ENCODE measurements at places on chromosomes 5 and 9.

DNA sequence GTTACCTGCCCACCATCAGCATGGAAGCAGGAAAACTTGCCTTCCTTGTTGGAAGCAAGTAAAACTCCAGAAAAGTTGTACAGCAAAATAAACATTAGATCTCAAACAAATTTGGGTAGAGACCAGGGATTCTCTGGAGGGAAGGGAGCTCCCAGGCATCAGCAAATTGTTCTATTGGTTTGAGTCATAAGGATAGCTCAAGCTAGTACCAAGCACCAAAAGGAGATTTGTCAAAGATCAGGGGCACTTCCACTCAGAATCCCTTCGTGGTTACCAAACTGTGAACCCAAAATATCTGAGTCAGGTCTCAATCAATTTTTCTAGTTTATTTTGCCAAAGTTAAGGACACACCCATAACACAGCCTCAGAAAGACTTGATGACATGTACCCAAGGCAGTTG, 37.8 kb downstream of the DNAJB5 start:
- no peak for DNase-seq

- no peak for DNase-seq
These were observed 15.8 kb downstream of the ERCC8 start for GRCh38 chr5:60929024-60929423.

GRCh38 chr9:18297056-18297841, 176.7 kb upstream of the ADAMTSL1 start:
- DNase-seq = no peak

- no peak for DNase-seq
These were observed 88.0 kb downstream of the GPR21 start for GRCh38 chr9:123121457-123121856.

GRCh38 chr5:56350011-56350596, 117.0 kb upstream of the ANKRD55 start:
- DNase-seq = no peak

GRCh38 chr5:73672132-73672531, 46.1 kb downstream of the ARHGEF28 start:
- no peak for DNase-seq

DNA sequence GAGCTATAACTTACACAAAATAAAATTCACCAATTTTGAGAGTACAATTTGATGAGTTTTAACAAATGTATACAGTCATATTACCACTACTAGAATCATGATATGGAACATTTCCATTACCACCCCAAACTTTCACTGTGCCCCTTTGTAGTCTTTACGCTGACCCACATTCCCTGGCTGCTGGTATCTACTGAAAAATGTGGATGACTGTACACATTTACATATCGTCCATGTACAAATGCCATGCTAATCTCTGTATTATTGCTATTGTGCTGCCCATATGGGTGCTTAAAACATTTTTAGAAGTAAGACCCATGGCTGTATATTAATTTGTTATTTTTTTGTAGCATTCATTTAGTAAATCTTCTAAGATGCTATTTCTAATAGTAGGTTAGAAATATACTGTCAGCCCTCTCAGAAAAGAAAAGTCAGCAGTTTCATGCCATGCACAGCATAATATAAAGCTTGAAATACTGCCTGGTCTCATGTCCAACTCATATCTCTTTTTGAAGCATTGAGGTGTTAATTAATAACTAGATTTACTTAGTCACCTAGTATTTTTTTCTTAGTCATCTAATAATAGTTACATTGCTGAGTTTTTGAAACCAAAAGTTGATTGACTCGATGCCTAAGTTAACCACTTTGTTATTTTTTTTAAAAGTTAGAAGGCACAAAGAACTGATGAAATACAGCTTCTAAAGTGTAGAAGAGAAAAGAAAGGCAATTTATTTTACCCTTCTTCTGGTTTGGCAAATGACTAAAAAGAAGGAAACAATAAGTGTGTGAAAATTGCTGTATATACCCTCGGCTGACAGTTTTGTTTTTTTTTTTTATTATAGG, 188.3 kb upstream of the MEF2C start:
- no peak for DNase-seq

GRCh38 chr5:87361536-87362213, 51.1 kb downstream of the CCNH start:
- DNase-seq = no peak

DNA sequence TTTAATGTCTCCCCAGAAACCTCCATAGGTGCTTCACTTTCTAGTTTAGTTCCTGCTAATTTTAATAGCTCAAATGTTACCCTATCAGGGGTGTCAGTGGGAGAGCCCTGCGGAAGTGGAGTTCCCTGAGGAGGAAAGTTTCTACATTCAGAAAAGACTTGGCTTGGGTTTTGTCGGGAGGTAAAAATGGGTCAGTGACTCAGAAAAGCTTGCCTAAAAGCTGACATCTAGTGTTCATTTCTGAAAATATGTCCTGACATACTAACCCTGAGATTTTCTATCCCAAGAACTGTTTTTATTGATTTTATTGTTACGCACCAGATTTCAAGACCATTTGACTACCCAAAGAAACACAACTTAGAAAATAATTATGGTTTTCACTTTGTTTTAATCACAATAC, 40.9 kb upstream of the GLDC start:
- DNase-seq = peak; percentile 15

DNA sequence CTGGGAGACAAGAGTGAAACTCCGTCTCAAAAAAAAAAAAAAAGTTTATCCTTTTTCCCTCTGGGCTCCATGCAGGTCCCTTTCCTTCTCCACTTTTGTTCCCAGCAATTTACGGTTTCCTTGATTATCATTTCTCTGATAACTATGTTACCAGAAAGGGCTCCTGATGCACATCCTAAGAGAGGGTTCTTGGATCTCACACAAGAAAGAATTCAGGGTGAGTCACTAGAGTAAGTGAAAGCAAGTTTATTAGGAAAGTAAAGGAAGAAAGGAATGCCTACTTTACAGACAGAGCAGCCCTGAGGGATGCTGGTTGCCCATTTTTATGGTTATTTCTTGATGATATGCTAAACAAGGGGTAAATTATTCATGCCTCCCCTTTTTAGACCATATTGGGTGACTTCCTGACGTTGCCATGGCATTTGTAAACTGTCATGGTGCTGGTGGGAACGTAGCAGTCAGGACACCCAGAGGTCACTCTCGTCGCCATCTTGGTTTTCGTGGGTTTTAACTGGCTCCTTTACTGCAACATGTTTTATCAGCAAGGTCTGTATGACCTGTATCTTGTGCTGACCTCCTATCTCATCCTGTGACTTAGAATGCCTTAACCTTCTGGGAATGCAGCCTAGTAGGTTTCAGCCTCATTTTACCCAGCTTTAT, 13.5 kb upstream of the MELK start:
- no peak for DNase-seq

DNA sequence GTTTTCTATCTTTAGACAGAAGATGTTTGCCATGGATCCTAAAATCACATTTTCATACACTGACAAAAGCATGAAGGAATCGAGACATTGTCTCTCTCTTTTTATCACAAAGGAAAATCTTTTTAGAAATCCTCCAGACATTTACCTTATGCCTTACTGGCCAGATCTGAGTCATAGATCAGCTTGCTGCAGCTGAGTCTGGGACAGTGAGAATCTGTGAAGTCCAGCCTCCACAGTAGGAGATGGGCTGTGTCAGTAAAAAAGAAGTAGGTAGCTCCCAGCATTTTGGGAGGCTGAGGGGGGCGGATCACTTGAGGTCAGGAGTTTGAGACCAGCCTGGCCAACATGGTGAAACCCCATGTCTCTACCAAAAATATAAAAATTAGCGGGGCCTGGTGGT, 333.4 kb upstream of the ZNF462 start:
- no peak for DNase-seq

DNA sequence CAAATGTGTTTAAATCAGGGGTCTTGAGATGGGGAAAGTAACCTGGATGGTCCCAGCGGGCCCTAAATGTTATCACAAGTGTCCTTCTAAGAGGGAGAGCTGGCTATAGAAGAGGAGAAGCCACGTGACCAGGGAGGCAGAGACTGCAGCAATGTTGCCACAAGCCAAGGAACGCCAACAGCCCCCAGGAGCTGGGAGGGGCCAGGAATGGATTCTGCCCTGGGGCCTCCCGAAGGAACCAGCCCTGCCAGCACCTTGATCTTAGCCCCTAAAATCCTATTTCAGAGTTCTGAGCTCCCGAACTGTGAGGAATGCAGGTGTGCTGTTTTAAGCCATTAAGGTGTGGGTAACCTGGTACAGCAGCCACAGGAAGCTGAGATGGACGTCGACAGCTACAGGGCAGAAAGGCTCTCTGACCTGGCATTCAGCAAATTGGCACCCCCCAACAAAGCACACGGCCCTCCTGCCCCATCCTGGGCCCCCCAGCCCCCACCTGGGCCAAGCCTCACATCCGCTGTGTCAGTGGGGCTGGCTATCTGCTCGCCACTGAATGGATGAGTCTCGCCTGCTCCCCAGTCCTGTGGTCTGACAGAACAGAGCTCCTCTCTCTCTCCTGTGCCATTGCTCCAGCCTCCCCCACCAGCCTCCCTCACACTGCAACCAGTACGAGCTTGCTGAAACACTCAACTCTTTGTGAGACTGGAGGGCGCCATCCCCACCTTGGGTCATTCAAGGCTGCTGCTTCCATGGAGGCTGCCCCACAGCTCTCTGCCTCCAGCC, 78.8 kb downstream of the ADAMTS2 start:
- DNase-seq = no peak

- DNase-seq = no peak
These were observed 50.0 kb downstream of the DMXL1 start for GRCh38 chr5:119120893-119121292.

DNA sequence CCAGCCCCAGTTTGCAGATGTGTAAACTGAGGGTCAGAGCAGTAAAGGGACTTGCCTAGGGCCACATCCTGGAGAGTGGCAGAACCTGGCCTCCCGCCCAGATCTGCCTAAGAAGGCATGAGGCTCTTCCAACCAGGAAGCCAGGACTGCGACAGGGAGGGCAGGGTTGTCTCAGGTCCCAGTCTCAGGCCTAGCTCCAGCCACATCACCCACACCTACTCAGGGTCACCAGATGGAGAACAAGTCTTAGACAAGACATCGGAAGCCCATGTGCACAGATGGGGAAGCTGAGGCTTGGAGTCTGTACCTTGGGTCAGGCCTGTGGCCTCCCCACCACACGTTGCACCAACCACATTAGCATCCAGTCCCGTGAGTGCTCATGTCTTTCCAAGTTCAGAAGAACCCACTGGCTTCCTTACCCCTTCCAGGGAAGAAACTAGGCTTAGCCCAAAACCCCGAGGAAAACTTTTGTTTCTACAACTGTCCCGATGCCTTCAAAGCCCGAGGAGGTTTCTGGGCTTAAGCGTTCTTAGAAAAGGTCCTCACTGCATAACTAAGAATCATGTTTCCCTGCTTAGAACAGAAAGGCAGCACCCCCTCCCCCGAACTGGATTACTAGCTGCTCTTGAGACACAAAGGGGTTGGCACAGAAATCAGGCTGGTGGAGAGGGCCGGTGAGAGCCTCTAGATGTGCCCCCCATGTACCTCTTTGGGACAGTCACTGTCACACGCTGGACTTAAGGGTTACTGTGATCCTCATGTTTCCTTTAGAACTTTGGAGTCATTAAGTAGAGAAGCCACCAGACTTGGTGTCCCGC, 2.2 kb downstream of the FAM78A start:
- DNase-seq = no peak

GRCh38 chr9:84393266-84393950, 52.9 kb upstream of the SLC28A3 start:
- no peak for DNase-seq

- DNase-seq = no peak
These were observed 6.0 kb downstream of the IPPK start for GRCh38 chr9:92663951-92664350.

- no peak for DNase-seq
These were observed 46.5 kb downstream of the ZNF474 start for GRCh38 chr5:122175852-122176251.

DNA sequence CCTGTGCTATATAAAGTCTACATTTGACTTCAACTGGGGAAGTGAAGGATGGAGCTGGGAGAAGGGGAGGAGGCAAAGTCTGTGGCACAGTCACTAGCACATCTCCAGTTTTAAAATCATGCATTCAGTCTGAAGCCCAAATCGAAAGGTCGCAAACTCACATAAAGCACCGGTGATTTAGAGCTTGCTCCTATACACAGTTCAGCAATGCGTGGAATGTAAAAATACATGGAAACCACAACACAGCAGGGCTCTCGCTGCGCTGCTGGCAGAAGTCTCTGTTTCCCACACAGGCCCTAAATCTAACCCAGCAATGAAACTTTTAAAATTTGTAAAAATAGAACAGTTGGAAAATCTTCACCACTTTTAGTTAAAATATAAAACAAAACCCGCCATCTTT, 68.2 kb downstream of the EBF1 start:
- DNase-seq = no peak

- DNase-seq = no peak
These were observed 512.2 kb upstream of the ZNF608 start for GRCh38 chr5:125258615-125259014.

DNA sequence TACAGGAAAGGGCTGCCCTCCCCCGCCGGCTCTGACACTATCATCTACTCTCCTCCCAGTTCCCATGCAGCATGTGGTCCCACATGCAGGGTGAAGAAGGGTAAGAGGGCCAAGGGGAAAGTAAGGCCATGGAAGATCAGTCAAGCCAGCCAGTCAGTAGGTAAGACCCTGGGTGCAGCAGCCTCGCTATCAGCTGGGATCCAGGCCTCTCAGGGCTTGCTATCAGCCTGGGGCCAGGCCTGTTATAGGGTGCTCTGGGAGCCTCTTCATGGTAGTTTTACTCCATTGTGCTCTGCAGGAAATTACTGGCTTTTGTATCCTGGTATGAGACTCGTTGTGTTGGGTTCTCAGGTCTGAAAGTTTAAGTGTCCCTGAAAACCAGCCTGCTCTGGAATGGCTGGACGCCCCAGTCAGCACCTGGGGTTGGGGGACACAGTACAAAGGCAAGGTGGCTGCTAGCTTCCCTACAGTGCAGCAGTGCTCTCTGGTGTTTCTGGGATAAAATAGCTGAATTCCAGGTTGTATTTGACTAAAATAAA, 21.4 kb downstream of the SLC22A4 start:
- DNase-seq = no peak

DNA sequence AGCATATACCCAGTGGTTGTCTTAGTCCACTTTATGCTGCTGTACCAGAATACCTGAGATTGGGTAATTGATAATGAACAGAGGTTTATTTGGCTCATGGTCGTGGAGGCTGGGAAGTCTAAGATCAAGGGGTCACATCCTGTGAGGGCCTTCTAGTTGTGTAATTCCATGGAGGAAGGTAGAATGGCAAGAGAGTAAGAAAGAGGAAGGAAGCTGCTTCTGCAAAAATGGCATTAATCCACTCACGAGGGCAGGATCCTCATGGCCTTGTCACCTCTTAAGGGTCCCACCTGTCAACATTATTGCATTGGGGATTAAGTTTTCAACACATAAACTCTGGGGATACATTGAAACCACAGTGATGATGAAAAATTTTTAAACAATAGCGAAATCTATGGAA, 17.0 kb downstream of the BTNL8 start:
- no peak for DNase-seq

DNA sequence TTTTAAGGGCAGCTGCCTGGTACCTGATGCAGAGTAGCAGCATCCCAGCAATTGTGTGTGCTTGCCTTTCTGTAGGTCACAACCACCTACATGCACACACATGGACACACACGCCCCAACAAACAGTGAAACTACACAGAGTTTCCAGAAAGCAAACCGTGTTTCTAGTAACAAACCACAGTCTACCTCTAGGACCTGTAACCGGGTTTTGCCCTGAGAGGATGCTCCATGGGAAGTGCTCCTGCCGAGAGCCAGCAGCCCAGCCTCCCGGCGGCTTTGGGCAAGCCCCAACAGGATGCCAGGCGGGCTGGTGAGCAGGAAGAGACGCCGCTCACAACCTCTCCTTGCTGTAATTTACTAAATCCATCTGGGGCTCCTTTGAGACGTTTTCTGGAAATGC, 4.1 kb upstream of the TCF7 start:
- no peak for DNase-seq

All from brain (organoid and tissue), 16 donors.